ENCODE measurements at places on chromosomes 5 and 9.

- DNase-seq = no peak
Observed at GRCh38 chr5:165360366-165360765, 1854.9 kb downstream of the MAT2B start.

DNA sequence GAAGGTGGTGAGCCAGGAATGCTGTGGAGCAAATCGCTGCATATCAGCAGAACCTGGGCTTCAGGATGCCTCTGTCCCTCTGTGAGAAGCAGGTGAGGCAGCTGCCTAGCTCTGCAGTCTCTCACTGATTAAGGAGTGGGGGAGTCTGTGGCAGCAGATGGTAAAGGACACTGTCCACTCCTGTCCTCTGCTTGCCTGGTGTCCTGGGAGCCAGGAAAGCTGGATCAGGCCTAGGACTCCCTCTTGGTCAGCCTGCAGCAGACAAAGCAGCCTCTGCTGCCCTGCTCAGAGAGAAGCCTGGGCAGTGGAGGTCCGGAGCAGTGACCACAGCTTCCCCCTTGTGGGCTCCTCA lies 214.7 kb downstream of the HSPA4 start:
- DNase-seq = no peak

GRCh38 chr5:135222171-135222681 lies 176.8 kb downstream of the MACROH2A1 start:
- no peak for DNase-seq

DNA sequence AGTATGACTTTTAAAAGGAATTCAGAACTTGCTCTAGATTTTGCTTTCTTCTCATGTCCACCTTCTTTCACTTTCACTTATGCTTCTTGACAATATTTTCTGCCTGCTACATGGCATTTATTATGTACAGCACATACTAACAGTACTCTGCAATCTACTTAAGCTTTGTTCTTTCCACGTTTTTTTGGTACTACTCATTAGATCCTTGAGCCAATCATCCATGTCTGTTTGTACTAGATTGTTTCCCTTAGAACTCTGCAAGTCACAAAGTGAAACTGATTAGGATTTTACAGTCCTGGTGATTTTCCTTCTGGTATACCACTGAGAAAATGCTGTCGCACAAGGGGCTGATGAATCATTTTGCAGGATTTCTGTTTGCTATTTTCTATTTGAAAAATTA lies 78.3 kb downstream of the PARP8 start:
- no peak for DNase-seq

DNA sequence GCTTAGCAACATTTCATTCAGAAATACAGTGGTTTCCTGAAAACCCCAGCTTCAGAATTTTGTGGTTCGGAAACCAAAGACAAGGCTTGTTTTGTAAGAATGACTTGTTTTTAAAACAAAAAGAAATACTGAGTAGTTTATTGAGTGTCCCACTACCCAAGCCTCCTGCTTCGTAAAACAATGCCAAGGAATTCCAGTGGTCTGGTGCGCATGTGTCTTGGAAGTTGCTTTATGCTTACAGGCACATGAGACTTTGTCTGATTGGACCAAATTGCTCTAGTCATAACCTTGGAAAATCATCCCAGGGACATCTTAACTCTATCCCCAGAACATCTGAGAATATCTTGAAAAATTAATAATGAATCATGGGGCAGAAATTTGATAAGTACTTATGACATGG lies 77.1 kb upstream of the FST start:
- no peak for DNase-seq

DNA sequence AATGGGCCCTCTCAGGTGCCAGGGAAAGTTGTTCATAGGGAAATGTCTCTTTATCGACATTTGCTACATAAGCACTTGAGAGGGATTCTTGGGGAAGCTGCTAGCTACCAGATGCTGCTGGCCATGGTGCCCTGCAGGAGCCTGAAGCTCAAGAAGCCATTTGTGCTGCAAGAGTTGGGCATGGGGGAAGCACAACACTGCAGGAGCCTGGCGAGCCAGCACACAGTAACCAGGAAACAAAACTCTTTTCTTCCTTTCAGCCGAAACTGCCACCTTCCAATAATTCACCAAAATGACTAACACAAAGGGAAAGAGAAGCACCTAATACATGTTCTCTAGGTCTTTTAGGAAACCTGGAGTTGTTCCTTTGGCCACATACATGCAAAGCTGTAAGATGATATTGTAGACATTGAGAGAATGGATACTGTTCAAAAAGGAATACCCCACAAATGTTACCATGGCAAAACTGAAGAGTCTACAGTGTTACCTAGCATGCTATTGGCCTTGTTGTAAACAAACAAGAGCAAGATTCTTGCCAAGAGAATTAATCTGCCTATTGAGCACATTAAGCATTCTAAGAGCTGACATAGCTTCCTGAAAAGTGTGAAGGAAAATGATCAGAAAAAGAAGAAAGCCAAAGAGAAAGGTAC lies 26.1 kb upstream of the LARP1 start:
- DNase-seq = no peak

DNA sequence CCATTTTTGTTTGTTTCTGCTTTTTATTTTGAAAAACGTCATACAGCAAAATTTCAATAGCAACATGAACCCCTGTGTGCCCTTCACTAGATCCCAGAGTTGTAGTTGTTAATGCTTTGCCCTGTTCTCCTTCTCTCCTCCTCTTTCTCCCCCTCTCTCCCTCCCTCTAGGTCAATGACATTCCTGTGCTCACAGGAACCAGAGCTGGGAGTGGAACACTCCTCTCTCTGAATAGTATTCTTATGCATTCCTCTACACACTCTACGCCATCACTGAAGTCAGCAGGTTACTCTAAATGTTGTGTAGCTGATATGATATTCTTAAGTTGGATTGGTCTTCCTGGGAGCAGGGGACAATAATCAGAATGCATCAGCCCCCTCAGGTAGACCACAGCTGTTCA lies 243.4 kb downstream of the SYK start:
- DNase-seq = no peak

DNA sequence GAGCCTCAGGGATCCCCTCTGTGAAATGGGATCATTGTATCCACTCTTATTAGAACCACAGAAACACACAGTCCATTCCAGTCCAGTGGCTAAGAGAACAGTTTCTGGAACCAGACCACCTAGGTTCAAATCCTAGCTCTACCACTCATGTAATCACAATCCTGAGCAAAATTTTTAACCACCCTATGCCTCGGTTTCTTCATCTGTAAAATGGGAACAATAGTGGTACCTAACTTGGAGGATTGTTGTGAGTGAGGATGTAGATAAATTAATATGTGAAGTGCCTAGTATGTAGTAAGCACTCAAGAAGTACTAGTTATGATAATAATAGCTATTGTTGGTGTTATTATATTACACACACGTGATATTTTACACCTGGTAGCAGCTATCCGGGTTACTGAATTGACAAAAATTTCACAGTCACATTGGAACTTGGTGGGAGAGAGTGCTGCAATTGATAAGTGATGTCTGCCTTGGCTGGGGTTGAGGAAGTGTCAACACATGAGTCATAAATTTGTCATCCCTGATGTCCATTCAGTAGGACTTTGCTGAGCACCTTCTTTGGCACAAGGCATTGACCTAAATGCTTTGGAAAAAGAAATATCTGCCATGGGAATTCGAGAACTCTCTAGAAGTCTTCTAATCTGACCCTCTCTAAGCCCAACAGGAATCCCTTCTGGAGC lies 68.4 kb downstream of the COL27A1 start:
- DNase-seq = no peak

DNA sequence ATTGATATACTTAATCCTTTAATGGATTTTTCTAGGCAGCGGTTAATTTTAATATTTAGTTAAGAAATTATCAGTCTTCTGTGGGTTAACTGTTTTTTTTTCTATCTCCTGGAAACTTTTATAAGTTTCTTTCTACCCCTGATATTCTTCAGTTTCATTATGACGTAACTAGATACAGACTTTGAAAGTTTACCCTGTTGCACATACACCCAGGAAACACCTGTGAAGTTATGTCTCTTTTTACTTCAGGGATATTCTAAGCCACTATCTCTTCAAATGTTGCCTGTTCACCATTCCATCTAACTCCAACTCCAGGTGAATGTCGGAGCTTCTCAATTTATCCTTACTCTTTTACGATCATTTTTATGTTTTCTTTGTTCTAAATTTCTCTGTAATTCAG lies 329.0 kb downstream of the ICE1 start:
- DNase-seq = no peak

DNA sequence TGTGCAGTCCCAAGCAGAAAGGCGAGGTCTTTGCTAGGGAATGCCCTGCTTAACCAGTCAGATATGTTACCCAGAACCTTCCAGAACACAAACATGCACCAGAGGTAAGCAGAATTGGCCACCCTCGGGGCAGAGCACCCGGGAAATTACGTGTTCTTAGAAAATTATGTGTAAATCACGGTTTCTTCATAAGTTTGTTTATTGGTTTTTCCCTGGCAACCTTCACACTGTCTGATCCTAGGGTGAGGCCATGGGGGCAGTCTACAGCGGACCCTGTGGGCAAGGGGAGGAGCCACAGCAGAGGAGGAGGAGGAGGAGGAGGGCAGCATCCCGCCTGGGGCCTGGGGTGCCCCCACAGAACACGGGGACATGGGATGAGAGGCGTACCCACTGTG lies 31.4 kb downstream of the RXRA start:
- no peak for DNase-seq

GRCh38 chr9:77125665-77126064 lies 51.7 kb upstream of the VPS13A start:
- DNase-seq = no peak

GRCh38 chr9:81517954-81518353 lies 171.4 kb downstream of the TLE1 start:
- no peak for DNase-seq

DNA sequence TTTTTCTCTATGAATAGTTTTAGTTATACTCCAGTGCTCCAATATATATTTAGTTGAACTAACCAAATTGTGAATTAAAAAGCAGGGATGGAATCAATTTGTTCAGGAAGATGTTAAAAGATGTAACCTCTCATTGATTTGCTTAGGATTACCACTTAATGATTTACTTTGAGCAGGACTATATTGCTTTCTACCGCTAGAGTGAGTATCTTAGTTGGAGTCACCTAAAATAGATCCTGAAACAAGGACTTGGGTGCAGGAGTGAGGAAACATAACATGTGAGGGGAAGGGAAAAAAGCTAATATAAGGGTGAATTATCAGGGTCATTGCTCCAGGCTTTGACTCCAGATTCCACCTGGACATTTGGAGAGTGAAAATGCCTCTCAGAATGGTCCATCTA lies 2277.4 kb upstream of the C9orf72 start:
- no peak for DNase-seq

DNA sequence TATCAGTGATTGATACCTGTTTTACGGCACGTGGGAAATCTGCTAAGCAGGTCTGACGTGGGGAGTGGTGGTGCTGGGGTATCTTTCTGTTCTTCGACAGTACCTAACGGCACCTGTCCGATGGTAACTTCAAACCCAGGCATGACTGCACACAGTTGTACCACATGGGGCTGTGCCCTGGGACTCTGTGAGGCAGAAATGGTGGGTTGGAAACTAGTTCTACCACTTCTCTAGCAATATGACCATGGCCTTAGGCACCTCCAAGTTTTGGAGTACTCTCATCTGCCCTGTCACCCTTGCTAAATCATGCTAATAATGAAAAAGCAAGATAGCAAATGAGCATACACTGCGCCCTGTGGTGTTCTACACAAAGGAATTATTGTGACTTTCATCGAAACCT lies 30.9 kb downstream of the EPB41L4B start:
- no peak for DNase-seq

DNA sequence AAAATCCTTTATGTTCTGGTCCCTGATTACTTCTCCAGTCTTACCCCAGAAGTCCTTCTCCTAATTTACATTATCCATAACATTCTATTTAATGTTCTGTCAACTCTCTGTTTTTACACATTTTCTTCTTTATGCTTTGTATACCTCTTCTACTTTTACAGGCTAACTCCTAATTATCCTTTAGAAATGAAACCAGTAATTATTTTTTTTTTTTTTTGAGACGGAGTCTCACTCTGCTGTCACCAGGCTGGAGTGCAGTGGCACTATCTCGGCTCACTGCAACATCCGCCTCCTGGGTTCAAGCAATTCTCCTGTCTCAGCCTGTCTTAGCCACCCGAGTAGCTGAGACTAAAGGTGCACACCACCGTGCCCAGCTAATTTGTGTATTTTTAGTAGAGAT lies 9.0 kb downstream of the CENPK start:
- no peak for DNase-seq

DNA sequence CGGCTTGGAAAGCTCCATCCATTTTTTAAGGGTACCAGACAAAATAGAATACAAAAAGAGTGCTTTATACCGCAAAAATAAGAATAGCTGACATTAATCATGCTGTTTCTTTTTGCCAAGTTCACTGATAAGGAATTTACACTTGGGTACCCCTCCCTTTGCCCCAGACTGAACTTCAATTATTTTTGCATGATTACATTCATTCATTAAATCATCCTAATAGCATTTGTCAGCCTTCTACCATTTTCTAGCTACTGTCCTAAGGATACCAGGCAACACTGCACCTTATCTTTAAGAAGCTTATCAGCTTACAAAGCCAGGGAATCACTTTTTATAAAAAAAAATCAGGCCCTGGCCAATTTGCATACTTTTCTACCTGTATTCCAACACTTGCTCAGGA lies 48.4 kb downstream of the YIPF5 start:
- no peak for DNase-seq

DNA sequence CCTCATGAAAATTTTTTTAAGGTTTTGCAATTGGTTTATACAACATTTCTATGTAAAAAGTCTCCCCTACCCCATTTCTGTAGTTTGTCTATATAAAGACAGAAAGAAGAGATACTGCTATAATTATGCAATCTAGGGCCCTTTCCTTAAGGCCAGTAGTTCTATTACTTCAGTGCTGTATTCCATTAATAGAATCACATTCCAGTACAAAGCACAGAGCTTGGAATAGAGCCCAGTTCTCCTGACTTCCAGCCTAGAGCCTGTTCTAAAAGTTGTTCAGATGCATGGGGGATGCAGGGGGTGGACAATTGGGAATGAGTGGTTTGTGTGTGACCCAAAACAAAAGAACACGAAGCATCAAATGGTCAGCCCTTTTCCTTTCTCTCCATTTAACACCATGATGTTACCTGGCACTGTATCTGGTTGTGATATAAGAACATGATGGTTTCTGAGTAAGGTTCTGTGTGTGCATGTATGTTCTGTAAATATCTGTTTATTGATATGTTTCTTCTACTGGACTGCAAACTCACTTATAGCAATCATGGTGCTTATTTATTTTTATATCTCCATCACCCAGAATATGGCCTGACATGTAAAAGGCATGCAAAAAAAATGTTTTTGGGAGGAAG lies 8.2 kb upstream of the GRAMD2B start:
- DNase-seq = no peak

DNA sequence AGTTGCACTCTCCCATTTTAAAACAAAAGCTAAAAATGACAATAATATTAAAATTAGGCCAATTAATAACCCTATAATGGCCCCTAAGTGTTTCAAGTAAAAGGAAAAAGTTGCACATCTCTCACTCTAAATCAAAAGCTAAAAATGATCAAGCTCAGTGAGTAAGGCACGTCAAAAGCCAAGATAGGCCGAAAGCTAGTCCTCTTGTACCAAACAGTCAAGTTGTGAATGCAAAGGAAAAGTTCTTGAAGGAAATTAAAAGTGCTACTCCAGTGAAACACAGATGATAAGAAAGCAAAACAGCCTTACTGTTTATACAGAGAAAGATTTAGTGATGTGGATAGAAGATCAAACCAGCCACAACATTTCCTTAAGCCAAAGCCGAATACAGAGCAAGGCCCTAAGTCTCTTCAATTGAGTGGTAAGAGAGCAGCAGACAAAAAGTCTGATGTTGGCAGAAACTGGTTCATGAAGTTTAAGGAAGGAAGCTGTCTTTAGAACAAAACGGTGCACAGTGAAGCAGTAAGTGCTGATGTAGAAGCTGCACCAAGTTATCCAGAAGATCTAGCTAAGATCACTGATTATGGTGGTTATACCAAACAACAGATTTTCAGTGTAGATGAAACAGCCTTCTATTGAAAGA lies 144.1 kb upstream of the ACOT12 start:
- no peak for DNase-seq
